Ovary (tissue), 10 donors: ENCODE measurements at places on chromosomes 4 and X. TPM values are rescaled to one million over a fixed set of nuclear protein-coding genes. Genes with fewer than 3 reads are reported as not detected.

F8A1 gene
- 24.2 TPM for total RNA-seq

PPARGC1A gene
- total RNA-seq, result 2.4 TPM

TRPC5OS gene
- total RNA-seq, result not detected

- DNase-seq, result no peak
Observed at GRCh38 chrX:120316587-120317283, 5.5 kb upstream of the TMEM255A start.

DNA sequence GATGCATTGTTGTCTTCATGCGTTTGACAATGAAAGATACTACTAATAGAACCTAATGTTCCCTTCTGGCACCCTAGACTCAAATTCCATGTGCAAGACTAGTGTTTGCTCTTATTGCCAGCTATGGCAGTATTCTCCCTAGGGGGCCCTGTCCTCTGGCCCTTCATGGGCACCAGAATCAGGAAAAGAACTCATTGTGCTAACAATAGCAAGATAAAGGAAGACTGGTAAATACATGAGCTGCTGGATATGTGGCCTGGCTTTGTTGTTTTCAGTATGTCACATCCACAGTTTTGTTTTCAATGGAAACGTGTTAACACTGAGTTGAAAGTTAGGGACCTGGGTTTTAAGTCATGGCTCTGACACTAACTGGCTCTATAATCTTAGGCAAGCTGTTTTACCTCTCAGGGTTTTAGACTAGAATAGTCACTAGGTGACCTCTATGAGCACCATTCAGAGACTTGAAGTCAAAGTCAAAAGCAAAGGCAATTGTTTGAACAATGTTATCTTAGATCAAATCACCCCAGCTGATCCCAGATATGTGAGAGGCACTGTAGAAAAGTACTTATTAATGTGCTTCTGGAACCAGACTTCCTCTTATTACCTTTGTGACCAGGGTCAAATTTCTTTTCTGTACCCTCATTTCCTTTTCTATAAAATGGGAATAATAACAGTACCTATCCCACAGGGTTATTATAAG lies 253.7 kb upstream of the DIAPH2 start:
- no peak for DNase-seq

DNA sequence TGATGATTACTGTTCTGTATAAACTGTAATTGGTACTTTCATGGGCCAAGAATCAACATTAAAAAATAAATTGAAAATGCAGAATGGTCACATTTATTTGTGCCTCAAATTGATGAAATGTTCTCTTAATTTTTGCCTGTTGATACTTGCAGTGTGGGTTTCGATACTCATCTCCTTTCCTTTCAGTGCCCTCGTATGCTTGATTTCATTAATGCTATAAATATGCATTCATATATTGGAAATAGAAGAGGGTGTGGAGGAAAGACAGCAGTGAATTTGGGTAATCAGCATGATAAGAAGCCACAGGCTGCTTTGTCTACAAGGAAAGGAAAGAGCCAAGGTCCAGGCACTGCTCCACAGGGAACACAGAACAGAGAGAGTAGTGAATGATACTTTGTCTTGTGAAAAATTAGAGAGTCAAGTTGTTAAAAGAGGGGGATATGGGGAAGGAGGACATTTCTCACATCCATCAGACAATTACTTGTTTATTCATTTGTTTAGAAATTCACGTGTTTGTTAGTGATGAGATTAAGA lies 1.0 kb upstream of the DDX60 start:
- DNase-seq, result no peak

GRCh38 chrX:40827331-40827730 lies 92.0 kb upstream of the MED14 start:
- DNase-seq, result no peak

GRCh38 chr4:47462799-47463234 lies 685 bp downstream of the COMMD8 start:
- DNase-seq, result no peak

- no peak for DNase-seq
Observed at GRCh38 chr4:158809611-158810486, 41.0 kb downstream of the FNIP2 start.

- DNase-seq, result no peak
Observed at GRCh38 chr4:101294597-101294996, 52.7 kb downstream of the PPP3CA start.

CC2D2A gene
- 10.6 TPM for total RNA-seq

GRCh38 chr4:140439644-140440142 lies 12.2 kb upstream of the CLGN start:
- DNase-seq, result no peak

DNA sequence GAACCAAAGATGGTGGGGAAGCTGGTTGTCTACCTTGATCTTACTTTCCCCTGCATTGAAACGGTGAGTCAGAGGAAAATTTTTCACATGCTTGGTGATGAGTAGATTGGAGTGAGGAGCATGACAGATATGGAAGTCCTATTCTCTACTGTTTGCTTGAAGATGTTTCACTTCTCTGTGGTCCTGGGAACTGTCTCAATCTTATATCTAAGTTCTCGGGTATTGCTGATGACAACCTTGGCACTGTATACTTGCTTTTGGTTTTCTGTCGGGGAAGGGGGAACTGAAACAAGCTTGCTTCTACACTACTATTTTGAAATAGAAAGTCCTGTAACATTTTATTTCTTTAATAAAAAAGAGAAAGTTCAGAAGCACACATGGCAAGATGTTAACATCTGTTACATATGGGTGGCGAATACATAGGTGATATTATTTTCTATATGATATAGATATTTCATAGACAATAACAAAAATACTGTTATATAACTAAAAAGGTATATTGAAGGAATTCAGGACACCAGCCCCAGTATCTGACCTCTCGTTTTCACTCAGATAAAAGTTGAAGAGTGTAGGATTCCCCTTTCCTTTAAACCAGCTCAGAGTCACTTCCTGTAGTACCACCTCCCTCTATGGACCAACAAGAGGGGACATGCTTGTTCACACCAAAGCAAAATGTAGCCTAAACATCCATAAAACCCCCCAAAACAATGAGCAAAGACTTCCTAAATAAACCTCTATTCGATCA lies 88.8 kb downstream of the FMR1NB start:
- DNase-seq, result no peak

GRCh38 chr4:94548571-94548970 lies 96.8 kb downstream of the PDLIM5 start:
- DNase-seq, result no peak

CRLF2 gene
- total RNA-seq, result not detected

- no peak for DNase-seq
Observed at GRCh38 chrX:10514891-10515290, 105.5 kb downstream of the MID1 start.

DNA sequence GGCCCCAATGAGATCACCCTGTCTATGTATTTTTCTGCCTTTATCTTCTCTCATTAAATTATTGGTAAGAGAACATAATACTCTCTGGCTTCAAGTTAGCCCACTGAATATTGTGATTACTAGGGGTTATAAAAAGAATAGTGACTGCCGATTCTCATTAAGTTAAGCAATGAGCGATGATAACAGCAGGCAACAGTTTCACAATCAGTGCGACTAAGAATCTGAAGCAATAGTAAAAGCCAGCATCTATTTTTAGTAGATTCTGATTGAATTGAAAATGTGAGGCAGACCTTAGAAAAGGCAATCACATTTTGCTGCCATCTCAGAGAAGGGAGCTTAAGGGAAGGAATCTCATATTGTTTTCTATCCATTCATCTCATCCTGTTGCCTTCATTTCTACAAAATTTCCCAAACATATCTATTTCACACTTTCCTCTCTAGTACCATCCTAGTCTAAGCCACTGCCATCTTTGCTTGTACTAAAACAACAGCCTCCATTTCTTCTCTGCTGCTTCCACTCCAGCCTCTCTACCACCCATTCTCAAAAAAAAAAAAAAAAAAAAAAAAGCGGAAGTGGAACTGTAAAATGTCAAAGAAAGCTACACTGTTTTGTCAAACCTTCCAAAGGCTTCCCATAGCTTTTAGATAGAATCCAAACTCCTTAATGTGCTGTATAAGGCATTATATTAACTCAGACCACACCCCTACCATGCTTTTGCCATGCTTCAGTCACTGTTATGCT lies 17.4 kb downstream of the GABRA4 start:
- no peak for DNase-seq

DNA sequence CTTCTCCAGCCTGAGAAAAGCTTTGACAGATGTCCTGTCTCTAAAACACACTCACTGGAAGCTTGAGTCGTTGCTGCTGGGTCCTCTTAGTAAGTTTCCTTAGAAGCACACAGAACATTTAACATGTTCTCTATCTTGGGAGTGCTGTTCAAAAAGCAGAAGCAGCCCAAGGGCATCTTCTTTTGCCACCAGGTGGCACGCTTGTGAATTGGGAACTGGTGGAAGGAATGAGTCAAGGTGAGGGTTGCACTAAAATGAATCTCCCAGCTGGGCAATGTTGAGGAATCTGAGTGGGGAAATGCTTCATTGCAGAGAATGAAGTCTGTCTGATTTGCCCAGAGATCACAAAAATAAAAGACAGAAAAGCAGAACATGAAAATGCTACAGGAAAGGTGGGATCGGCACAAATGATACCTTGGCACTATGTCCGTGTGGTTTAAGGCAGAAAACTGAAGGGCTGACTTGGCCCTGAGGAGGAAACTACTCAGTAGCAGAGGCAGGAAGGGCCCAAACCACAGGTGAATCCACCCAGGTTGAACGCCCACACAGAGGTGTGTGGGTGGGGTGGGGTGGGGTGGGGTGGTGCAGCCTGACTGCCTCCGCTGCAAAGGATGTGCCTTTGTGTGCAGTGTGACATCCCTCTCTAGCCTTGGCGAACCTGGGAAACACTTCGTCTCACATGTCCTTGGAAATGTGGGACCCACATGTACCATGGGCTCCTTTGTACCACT lies 26.0 kb downstream of the KIT start:
- no peak for DNase-seq

DNA sequence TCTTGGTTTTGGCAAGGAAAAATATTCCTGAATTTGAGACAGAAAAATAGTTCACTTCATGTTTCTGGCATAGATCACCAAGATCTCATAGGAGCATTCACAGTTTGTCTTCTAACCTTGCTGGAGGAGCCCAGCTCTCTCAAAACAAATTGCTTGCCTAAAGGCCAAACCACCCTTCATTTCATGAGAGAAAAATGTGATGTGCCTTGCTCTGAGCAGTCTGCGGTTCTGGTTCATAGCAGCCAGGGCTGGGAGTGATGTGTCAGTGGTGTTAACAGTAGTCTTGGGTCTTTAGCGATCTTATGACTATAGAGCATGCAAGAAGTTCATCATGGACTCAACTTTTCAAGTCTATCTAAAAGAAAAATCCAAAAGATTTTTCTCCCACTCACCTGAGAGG lies 183.3 kb downstream of the DCLK2 start:
- DNase-seq, result no peak
